ENCODE measurements at places on chromosomes 3 and 15. TPM values are rescaled to one million over a fixed set of nuclear protein-coding genes. Genes with fewer than 3 reads are reported as not detected.
A peak's percentile ranks its signal among the peaks of the same experiment; 100 is the strongest.

DNA sequence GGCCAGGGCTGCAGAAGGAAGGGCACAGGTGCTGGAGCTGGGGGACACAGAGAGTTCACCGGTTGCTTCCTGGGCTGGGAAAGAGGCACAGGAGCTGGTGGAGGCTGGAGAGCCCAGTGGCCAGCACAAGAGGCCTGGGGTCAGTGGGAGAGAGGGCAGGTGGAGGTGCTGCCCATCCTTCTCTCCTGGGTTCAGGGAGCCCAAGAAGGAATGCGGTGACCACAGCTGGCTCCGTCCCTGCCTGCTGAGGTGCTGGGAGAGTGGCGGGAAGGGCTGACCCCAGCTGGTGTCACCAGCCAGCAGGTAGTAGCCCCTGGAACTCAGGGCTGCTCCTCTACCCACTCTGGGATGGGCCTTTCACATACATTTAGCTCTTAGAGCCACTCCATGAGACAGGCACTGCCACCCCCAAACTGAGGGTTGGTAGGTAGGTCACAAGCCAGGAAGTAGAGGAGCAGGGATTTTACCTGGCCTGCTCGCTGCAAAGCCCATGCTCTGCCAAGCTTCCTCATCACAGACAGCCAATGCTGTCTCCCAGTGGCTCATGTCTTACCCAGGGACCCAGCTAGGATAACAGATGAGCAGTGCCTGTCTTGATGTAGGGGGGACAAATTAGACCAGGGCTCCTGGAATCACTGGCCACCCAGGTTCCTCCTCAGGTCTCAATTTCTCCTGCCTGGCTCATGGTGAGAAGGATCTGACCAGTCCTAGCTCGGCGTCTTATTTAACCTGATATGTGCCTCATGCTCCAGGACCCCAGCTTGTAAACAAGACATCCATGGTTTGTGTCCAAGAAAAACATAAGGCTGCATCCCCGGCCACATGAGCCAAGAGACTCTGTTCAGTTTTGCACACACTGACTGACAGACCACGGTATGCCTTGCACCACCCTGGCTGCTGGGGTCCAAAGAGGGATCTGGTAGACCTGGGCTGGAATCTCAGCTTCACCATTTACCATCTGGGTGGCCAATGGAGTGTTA is 119.2 kb downstream of the CORO2B start:
- H3K27ac ChIP-seq, result no peak overlapping the region
- peaks cover 4% of the 10 kb centered on the region for H3K4me1 ChIP-seq
- no peak overlapping the region for H3K4me3 ChIP-seq
- no peak for DNase-seq

UBA7 gene
- 212 TPM for total RNA-seq

- no peak overlapping the region for H3K27ac ChIP-seq
- H3K36me3 ChIP-seq, result no peaks in the 10 kb centered on the region
- H3K27me3 ChIP-seq, result peaks cover 28% of the 10 kb centered on the region
- H3K4me1 ChIP-seq, result peaks cover 14% of the 10 kb centered on the region
- no peak overlapping the region for H3K4me3 ChIP-seq
- DNase-seq, result no peak
Measured at GRCh38 chr15:40241269-40242212, 2.7 kb downstream of the PAK6 start.

DNA sequence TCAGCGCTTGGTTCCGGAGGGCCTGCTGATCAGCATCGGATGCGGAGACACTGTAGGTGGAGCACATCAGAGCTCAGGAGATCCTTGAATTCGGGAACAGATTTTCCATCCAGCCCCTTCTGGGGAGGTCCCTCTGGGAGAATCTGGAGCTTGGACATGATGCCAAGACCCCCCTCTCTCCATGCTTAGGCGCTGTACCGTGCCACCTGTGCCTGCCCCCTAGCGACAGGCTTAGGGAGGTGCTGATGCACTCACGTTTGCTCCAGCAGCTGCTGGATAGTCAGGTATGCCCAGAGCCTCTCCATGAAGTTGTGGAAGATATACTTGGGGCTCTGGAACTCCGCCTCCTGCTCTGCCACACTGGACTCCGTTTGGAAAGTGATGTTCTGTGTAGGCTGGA is 9.7 kb downstream of the ITIH4 start:
- DNase-seq, result peak; percentile 45
- no peak overlapping the region for H3K27ac ChIP-seq
- no peaks in the 10 kb centered on the region for H3K4me1 ChIP-seq

- H3K27me3 ChIP-seq, result no peaks in the 10 kb centered on the region
- H3K4me3 ChIP-seq, result no peak overlapping the region
- no peak overlapping the region for H3K27ac ChIP-seq
- no peaks in the 10 kb centered on the region for H3K4me1 ChIP-seq
- no peaks in the 10 kb centered on the region for H3K36me3 ChIP-seq
- DNase-seq, result no peak
Measured at GRCh38 chr3:188901126-188901525, 270.6 kb upstream of the TPRG1 start.

DNA sequence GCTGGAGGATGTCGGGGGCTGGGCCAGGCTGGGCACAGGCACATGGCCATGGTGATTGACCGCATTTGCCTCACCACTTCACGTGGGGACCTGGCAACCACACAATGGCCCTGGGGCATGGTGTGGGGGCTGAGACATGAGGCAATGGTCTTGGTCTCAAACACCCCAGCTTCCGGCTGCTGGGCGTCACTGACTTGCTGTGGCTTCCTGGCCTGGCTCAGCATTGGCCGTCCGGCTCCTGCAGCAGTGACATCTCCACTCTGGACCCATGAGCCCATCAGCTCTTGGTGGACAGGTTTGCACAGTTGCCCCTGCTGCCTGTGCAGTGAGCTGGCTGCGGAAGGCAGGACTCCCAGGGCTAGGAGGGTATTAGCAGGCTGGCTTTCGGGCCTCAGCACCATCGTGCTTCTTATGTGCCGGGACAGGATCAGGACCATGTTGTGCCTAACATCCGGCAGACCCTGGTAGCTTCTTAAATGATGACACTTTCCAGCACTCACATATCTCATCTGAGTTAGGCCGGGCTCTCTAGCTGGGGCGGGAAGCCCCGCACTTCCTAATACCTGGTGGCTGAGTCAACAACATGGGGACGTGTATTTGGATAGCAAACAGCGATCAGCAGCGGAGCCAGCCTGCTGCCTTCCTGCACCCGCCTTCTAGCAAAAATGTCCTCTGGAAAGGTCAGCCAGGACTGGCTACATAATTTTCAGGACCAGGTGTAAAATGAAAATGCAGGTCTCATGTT is 34.1 kb downstream of the ZNF710 start:
- H3K36me3 ChIP-seq, result peaks cover 9% of the 10 kb centered on the region
- DNase-seq, result no peak
- no peak overlapping the region for H3K4me3 ChIP-seq
- H3K27ac ChIP-seq, result peak overlapping the region; percentile 79

GRCh38 chr3:164222197-164222596 is 856.1 kb downstream of the SI start:
- H3K27me3 ChIP-seq, result no peaks in the 10 kb centered on the region
- no peak for DNase-seq
- no peaks in the 10 kb centered on the region for H3K36me3 ChIP-seq
- no peak overlapping the region for H3K27ac ChIP-seq
- no peak overlapping the region for H3K4me3 ChIP-seq
- H3K4me1 ChIP-seq, result no peaks in the 10 kb centered on the region
